Caco-2 (cell line): ENCODE measurements at places on chromosomes 4 and X. TPM values are rescaled to one million over a fixed set of nuclear protein-coding genes. Genes with fewer than 3 reads are reported as not detected.

DNA sequence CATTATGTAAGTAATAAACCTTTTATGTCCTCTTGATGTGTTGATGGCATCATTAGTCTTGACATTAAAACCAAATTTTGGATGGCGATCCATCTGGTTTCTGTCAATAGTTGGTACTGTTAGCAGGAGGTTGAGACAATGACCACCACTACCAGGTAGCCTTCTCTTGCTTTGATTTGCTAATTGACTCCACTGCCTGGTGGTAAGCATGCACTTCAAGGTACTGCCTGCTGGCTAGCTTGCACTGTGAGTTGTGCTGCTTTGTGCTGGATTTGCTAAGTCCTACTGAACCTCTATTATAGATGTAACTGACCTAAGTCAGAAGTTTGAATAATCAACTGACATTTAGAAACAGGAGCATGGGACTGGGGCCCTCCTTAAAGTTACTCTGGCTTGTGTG lies 46.3 kb downstream of the ATP1B4 start:
- DNase-seq, result no peak

DNA sequence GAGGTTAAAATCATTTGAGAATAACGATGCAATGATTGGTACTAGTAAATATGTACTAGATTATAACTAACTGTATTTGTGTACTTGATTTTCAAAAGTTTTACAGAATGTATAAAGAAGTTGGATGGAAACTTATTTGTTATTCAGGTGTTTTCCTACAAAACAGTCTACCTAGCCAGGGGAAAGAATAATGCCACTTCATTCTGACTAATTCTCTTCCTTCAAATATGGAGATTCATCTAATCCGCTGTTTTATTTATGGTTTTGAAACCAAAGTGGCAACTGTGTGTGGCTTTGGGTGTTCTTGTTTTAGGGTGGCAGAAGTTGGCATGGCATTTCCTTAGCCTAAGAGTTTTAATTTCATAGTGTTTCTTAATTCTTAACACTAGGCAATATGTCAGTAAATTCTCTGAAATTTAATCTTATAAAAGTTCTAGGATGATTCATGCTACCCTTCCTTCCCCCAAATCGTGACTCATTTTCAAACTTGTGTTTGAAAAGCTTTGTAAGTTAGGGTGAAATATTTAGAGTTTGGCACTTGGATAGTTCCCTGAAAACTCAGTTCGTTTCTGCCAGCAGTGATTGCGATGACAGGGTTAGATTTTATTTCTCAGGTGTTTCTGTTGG lies 62.6 kb downstream of the DCLK2 start:
- no peak for DNase-seq

Gene NDNF
- 3.4 and 3.7 TPM in 2 replicates for total RNA-seq

GRCh38 chrX:66684196-66684595 lies 45.3 kb upstream of the EDA2R start:
- no peak for DNase-seq

DNA sequence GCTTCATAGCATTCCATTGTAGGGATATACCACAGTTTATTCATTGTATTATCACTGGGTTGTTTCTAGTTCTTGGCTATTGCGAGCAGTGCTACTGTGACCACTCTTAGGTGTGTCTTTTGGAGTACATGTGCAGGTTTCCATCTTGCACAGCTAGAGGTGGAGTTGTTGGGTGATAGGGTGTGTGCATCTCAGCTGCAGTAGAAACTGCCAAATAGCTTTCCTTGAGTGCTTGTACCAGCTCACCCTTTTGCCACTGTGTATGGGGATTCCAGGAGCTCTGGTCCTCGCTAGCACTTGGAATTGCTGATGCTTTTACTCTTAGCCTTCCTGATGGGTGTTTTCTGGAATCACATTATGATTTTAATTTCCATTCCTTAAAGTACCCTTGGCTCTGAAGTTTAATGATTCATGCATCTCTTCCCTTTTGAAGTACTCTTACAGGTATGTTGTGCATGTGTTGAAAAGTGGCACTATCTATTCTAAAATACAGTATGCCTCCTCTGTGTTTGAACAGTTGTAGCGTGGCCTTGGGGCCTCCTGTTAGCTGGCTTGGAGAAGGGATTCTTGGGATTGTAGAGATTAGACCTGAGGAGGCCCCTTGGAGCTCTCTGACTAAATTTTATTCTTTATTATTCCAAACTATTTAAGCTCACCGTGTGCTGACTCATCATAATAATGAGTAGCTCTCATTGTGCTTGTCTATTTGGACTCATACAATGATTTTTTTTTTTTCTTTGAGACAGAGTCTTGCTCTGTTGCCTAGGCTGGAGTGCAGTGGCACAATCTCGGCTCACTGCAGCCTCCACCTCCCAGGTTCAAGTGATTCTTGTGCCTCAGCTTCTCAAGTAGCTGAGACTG lies 38.4 kb downstream of the HTT start:
- DNase-seq, result no peak
